ENCODE measurements at places on chromosomes 1 and 21. TPM values are rescaled to one million over a fixed set of nuclear protein-coding genes. Genes with fewer than 3 reads are reported as not detected.

VANGL2 gene
- not detected for total RNA-seq

ERI3 gene
- 30.4 TPM for total RNA-seq

ACTA1 gene
- not detected for total RNA-seq

HLX gene
- 0.77 TPM for total RNA-seq

KLF17 gene
- not detected for total RNA-seq

GPR25 gene
- total RNA-seq, result not detected

PTPN22 gene
- total RNA-seq, result 133 TPM

CHD5 gene
- total RNA-seq, result 0.47 TPM

UCK2 gene
- total RNA-seq, result 50.7 TPM

CHIA gene
- not detected for total RNA-seq

ACTL8 gene
- total RNA-seq, result not detected

RAB13 gene
- 6.3 TPM for total RNA-seq

CIART gene
- 1.7 TPM for total RNA-seq

CLCA4 gene
- not detected for total RNA-seq

AGT gene
- total RNA-seq, result not detected

NUF2 gene
- 82.9 TPM for total RNA-seq

Data from activated CD8-positive, alpha-beta memory T cell treated with anti-CD3 and anti-CD28 coated beads, Interleukin-2, amount 10 ng/mL, durations not matched to agents 7 days and 5 days (primary cell).